Activated T-cell treated with anti-CD3 and anti-CD28 coated beads, Interleukin-2, amount 50 U/mL, for 1 hour (primary cell): ENCODE measurements at places on chromosomes 2 and 18.

- no peak for DNase-seq
These were observed 1.2 kb downstream of the SLC4A10 start for GRCh38 chr2:161625314-161625919.

DNA sequence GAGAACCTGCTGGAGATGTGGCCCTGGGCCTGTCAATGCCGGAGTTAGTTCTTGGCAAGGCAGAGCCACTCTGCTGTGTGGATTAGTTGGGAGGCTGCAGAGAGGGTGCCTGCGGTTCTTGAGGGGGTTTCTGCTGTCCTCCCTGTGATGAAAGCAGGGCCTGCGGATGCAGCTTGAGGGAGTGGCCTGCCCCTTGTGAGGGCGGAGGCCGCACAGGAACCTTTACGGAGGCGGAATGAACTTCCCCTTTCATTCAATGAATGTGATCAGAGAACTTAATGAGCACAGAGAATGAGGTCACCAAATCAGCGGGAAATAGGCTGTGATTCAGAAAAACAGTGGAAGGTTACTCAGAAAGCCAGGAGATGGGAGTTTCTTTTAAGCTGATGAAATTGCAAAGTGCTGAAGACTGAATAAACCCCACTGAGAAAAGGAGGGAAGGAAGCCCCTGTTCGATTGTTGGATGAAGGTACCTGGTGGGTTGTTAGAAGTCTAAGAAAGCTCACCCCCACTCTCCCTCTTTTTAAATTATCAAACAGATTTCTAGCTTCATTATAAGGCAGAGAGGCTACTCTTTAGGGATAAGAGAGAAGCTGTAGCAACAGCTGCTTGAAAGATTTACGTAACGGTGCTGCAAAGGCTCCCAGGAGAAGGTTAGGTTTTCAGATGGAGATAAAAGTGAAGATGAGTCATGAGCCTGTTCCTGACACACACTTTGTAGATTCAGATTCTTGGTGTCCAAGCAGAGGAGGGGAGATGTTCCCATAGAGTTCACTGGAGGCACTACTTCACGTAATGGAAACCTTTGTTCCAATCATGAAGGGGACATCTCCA, 47.4 kb downstream of the VWA3B start:
- DNase-seq, result no peak

GRCh38 chr2:19860022-19860421, 41.8 kb downstream of the TTC32 start:
- DNase-seq, result no peak

DNA sequence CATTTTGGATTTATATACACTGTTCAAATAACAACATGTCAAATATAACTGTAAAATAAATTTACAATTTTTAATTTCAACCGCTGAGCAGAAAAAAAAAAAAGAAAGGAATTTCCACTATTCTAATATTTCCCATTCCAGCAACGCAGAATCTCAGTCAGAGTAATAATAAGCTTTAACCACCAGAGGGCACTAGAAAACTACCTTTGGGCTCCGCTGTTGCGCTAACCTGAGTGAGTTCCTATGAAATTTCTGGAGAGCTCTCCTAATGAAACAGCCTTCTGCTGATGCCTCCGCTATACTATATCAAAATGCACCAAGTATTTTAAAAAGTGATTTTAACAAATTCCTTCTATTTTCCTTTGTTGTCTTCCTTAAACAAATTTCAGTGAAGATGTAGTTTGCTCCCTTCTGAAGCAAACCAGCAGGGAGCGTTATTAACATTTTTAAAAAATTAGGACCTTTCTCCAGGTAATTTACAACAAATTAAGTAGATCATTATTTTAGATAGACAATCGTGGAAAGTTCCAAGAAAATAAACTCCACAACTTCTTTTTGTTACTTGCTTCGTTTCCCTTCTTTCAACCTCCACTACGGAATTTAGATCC, 23.0 kb downstream of the ERMN start:
- peak; percentile 20 for DNase-seq

DNA sequence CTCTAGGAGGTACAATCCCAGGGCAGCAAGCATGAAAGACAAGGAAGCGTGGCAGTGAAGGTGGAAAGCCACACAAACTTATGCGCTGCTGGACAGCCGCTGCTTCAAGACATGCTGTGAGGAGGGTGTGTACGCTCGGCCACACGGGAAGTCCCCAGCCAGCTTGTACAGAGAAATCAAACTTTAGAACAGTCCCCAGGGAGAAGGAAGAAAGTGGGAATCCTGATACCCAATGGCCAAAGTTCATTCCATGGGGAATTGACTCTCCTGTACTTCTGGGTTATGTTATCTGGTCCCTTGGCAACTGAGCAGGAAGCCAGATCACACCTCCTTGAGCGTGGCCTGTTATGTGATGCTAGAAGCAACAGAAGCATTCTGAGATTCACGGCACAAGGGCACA, 86.1 kb upstream of the BOD1L2 start:
- DNase-seq, result no peak

GRCh38 chr2:124382067-124382618, 357.1 kb downstream of the CNTNAP5 start:
- DNase-seq, result no peak
